ENCODE measurements at places on chromosomes 2 and 18.

DNA sequence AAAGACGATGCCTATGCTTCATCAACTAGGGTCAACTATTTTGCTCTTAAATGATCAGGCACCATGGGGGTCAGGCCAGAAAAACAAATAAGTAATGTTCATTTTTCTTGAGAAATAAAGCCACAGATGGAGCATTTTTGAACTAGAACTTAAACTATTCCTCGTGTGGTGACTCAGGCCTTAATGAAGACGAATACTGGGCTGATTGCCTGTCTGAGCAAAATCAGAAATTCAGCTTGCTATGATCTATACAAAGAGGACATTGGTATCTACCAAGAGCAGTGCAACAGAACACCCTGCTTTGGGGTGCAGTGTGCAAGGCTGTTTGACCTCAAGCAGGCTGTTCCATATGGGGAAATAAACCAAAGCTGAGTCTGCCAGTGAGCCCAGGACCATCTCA, 176.0 kb downstream of the NRP2 start:
- DNase-seq: no peak

DNA sequence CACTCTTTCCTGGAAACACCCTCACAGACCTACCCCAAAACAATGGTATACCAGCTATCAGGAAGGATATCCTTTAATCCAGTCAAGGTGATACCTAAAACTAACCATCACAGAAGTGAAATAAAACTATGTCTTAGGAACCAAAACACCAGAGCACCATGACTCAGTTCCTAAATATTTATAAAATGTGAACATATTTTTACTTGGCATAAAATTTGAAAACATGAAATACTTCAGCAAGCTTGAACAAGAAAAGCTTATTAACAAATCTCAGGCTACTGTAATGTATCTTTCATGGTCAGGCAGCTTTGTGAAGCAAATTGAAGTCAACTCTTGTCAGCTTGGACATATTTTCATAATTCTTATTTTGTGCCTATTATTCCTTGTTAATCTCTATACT, 440.8 kb upstream of the CDH20 start:
- DNase-seq: peak; percentile 59

GRCh38 chr2:132875193-132875592, 205.2 kb upstream of the LYPD1 start:
- DNase-seq: no peak

GRCh38 chr2:189548666-189549448, 31.7 kb downstream of the SLC40A1 start:
- no peak for DNase-seq

DNA sequence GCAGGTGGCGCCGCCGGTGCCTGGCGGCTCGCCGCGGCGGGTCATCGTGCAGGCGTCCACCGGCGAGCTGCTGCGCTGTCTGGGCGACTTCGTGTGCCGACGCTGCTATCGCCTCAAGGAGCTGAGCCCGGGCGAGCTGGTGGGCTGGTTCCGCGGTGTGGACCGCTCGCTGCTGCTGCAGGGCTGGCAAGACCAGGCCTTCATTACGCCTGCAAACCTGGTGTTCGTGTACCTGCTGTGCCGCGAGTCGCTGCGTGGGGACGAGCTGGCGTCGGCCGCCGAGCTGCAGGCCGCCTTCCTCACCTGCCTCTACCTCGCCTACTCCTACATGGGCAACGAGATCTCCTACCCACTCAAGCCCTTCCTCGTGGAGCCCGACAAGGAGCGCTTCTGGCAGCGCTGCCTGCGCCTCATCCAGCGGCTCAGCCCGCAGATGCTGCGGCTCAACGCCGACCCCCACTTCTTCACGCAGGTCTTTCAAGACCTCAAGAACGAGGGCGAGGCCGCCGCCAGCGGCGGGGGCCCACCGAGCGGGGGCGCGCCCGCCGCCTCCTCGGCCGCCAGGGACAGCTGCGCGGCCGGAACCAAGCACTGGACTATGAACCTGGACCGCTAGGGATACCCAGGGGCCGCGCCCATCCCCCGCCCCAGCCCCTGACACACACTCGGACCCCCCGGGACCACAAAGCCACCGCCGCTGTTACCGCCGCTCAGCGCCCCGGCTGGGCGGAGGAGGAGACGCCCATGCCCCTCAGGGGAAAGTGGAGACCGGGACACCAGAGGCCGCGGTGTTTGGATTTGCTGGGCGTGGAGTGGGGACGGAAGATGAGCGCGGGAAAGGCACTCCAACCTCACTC, 1.1 kb downstream of the CDK5R2 start:
- no peak for DNase-seq

DNA sequence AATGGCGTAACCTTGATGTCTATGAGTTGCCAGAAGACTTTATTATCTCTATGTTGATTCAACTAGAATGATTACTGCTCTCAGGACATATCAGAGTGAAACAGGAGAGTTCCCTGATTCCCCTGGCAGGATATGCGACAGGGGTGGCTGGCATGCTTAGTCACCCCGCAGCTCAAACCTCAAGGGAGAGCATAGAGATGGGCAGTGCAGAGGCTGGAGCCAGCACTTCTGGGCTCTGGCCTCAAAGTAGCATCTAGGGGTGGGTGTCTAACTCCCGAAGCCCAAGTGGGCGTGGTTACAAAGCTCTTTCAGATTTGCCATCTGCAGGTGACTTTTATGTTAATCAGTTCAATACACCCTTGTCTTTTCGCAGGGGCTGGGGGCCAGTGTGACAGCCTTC, 391.6 kb downstream of the ADCYAP1 start:
- no peak for DNase-seq

GRCh38 chr2:210606001-210606400, 49.6 kb downstream of the CPS1 start:
- DNase-seq: no peak

GRCh38 chr2:218885981-218886947, 5.6 kb downstream of the WNT10A start:
- DNase-seq: no peak

GRCh38 chr18:63617049-63617914, 26.8 kb downstream of the SERPINB4 start:
- peak; percentile 21 for DNase-seq

Data from fibroblast of the aortic adventitia (primary cell).